ENCODE measurements at places on chromosomes 1 and 21.

GRCh38 chr1:64495878-64496277, 25.9 kb downstream of the CACHD1 start:
- DNase-seq: peak; percentile 73

GRCh38 chr21:42385619-42386018, 10.2 kb downstream of the TMPRSS3 start:
- no peak for DNase-seq

DNA sequence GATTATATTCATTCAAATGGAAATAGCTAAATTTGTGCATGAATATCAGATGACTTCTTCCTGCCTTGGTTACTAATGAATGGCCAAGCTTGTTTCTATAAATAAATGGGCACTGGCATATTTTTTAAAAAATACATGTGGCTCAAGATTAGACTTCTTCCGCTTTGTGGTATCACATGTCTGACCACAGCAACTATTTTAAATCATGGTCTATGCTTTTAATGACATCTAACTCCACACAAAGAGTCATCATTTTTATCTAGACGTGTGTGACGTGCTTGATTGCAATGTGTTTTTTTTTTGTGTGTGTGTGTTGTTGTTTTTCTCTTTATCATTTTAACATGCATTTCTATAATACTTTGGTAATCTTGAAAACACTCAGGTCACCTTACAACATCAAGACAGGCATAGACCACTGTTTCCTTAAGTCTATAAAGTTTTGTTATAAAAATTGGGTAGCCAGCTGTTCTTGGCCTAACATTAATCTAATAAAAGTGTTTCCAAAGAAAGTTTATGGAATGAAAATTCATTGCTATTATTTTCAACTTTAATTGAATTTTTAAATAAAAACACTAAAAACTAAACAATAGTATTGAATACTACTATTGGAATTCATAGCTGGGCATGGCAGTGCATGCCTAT, 29.5 kb downstream of the RGS1 start:
- no peak for DNase-seq

- no peak for DNase-seq
Measured at GRCh38 chr1:15684468-15685291, 560 bp downstream of the PLEKHM2 start.

GRCh38 chr1:228511546-228512445, 24.6 kb downstream of the RNF187 start:
- no peak for DNase-seq

DNA sequence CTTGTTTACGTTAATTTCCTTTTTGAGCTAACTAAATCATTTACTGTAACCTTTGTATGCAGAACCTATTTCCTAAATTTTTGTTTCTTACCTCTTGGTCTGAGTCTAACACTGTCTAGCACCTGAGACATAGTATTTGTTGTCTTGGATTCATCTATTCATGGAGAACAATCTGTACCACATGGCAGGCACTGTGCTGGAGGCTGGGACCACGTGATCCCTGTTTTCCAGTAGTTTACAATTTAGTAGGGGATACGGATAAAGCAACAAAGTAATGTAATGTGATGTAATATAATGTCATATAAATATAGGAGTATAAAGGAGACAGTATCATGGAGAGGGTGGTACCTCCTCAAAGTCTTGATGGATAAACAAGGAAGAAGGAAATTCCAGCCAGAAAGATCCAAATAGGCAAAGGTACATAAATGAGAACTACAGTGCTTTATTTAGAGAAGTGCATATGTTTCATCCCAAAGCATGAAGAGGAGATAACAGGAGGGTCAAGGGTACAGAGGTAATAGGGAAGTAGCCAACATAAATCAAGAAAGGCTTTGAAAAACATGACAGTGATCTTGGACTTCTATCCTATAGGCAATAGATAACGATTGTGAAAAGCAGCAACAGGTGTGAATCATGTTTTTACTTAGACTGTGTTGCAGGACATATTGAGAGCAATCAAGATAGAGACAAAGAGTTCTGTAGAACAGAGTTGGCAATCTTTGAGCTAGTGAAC, 25.9 kb upstream of the CLCA4 start:
- no peak for DNase-seq

GRCh38 chr1:29856340-29857114, 620.2 kb downstream of the PTPRU start:
- DNase-seq: no peak

DNA sequence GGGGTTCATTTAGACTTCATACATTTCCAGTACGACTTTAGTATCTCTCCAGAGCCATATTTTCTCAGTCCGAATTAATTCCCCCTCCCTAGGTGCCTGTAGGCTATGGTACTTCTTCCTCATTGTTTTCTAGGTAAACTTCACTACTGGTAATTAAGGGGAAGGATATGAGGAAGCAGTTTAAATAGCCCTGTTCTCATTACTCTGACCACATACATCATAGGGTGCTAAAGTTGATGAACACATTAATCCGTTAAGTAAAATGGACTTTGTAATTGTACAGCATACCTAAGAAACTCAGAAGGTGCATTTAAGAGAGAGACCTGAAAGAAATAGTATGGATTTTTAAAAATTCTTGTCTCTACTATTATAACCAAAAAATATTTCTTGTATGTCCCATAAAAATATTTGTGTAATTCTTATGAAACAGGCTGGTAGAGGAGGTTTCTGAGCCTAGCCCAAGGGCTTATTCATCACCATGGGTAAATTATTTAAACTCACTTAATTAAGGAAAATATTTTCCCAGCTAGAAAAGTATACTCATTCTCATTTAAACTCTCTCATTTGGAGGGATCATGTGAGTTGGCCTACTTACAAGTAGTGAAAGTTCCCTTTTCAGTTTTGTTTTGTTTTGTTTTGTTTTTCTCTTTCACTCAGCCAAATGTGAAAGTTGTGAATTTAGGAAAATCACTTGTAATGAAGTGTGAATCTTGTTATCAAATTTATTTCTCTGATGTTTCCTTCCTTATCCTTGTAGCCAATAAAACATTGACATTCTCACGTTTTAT, 2.0 kb downstream of the PRMT6 start:
- DNase-seq: no peak

- DNase-seq: no peak
Measured at GRCh38 chr1:69787151-69787550, 219.4 kb downstream of the LRRC7 start.

GRCh38 chr1:227764019-227764391, 28.8 kb downstream of the SNAP47 start:
- DNase-seq: no peak
